T-helper 17 cell (primary cell): ENCODE measurements at places on chromosomes 6 and 20. TPM values are rescaled to one million over a fixed set of nuclear protein-coding genes. Genes with fewer than 3 reads are reported as not detected.

The IL20RA gene
- not detected for total RNA-seq

The RGS17 gene
- total RNA-seq, result not detected

The KCNQ2 gene
- not detected for total RNA-seq

The RRBP1 gene
- 37.8 TPM for total RNA-seq

The DNAH8 gene
- total RNA-seq, result 0.05 TPM

The FAM209A gene
- 3.8 TPM for total RNA-seq

The FOXA2 gene
- not detected for total RNA-seq

The NNAT gene
- not detected for total RNA-seq

The BTN1A1 gene
- total RNA-seq, result not detected

DNA sequence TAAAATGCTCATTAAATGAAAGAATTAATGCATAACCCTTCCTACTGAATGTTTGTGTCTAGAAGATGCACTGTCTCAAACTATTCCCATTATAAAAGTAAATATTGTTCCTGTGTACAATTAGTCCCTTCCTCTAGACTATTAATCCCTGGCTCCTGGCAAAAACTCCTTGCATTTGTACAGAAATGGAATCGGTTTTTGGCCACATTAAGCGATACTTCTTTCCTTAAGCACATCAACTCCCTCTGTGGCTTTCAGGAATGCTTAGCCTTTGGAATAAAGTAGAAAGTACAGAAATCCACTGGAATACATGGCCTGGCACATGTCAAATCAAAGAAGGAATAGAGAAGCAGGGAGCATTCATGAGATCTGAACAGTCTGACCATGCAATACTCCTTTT is 179.8 kb downstream of the GMPR start:
- no peaks in the 10 kb centered on the region for H3K27me3 ChIP-seq
- DNase-seq, result no peak
- H3K27ac ChIP-seq, result no peak overlapping the region
- H3K36me3 ChIP-seq, result no peaks in the 10 kb centered on the region
- peaks cover 61% of the 10 kb centered on the region for H3K4me1 ChIP-seq

DNA sequence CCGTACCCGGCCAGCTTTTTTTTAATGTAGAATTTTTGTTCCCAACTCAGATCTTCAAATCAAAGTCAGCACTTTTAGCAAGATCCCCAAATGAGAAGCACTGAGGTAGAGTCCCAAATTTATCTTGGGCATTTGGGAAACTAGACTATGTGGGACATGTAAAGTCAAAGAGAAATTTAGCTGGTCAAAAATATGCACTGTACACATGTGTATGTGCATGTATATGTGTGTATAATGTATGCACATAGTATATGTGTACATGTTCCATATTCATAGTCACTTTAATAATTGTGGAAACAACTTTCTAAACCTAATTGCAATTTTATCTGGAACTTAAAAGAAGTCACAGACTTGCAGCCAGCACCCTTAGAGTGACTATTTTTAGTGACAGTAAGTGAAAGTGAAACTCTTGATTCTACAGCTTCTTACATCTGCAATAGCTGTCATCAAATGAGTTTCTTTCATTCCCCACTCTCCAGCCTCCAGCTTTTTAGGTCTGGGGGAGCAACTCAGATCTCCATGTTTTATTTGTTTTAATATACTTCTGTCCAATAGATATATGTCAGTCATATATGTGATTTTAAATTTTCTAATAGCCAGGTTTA is 53.6 kb downstream of the CDC40 start:
- H3K27me3 ChIP-seq, result no peaks in the 10 kb centered on the region
- no peak for DNase-seq
- H3K4me1 ChIP-seq, result peaks cover 3% of the 10 kb centered on the region

DNA sequence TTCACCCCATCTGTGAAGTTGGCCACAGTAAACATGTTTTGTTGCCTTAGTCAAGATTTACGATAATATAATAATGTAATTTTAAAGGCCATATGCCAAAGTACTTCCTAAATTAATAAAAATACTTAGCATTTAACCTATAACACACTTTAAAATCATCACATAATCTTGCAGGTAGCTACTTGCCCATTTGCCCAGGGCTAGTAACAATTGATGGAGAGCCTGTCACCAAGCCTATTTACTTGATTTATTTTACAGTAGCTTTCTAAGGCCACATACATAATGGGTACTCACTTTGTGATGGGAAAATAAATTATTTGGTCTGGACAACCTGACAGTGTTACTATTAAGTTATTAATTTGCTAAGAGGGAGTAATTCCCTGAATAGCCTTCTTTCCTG is 14.5 kb downstream of the BTBD9 start:
- H3K36me3 ChIP-seq, result no peaks in the 10 kb centered on the region
- H3K27ac ChIP-seq, result no peak overlapping the region
- no peak for DNase-seq
- H3K4me3 ChIP-seq, result no peak overlapping the region

DNA sequence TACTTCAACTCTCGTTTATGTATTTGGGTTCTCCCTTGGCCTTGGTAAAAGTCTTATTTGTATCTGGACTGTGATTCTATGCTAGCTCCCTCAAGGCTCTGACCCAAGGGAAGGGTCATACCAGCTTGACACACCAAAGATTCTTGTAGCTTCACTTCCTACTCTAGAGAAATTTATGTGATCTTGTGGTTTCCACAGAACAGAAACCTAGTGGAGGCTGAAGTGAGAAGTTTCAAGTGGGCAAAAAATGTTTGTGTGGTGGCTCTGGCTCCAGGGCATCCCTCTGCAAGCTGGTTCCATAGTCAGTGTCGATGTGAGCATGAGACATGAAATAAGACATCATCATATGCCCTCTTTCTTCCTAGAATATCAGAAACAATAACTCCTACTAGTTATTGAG is 48.1 kb upstream of the TNFRSF21 start:
- no peak overlapping the region for H3K27ac ChIP-seq
- DNase-seq, result no peak
- no peaks in the 10 kb centered on the region for H3K36me3 ChIP-seq
- no peak overlapping the region for H3K4me3 ChIP-seq
- H3K27me3 ChIP-seq, result peaks cover 47% of the 10 kb centered on the region
- no peaks in the 10 kb centered on the region for H3K4me1 ChIP-seq

- H3K36me3 ChIP-seq, result no peaks in the 10 kb centered on the region
- DNase-seq, result no peak
- peaks cover 20% of the 10 kb centered on the region for H3K27me3 ChIP-seq
- H3K4me3 ChIP-seq, result no peak overlapping the region
- peaks cover 2% of the 10 kb centered on the region for H3K4me1 ChIP-seq
- H3K27ac ChIP-seq, result no peak overlapping the region
These were observed 84.7 kb downstream of the HAO1 start for GRCh38 chr20:7855545-7855944.

DNA sequence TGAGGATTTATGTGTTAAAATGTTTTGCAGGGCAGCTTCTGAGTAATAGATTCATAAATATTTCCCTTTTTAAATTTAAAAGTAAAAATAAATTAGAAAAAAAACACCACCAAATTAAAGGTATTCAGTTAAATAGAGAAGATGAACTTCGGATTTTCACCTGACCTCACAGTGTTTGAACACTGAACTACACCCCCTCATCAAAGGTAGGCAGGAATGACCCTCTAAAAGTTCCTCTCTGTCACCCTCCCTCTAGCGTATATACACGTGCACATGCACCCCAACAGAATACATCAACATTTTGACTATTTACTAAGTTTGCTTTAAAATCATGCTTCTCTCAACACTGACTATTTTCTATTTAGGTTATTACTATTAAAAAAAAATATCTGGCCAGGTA is 528.3 kb downstream of the QKI start:
- no peaks in the 10 kb centered on the region for H3K36me3 ChIP-seq
- no peak overlapping the region for H3K4me3 ChIP-seq
- H3K4me1 ChIP-seq, result peaks cover 7% of the 10 kb centered on the region
- no peak overlapping the region for H3K27ac ChIP-seq
- H3K27me3 ChIP-seq, result peaks cover 68% of the 10 kb centered on the region

GRCh38 chr6:24105191-24105590 is 20.8 kb upstream of the NRSN1 start:
- no peak overlapping the region for H3K4me3 ChIP-seq
- H3K27ac ChIP-seq, result no peak overlapping the region
- no peaks in the 10 kb centered on the region for H3K36me3 ChIP-seq
- no peak for DNase-seq

GRCh38 chr6:52635049-52635577 is 35.8 kb upstream of the TMEM14A start:
- H3K4me3 ChIP-seq, result no peak overlapping the region
- H3K4me1 ChIP-seq, result peaks cover 10% of the 10 kb centered on the region
- DNase-seq, result no peak
- H3K27me3 ChIP-seq, result peaks cover 27% of the 10 kb centered on the region
- H3K27ac ChIP-seq, result no peak overlapping the region
- H3K36me3 ChIP-seq, result no peaks in the 10 kb centered on the region

DNA sequence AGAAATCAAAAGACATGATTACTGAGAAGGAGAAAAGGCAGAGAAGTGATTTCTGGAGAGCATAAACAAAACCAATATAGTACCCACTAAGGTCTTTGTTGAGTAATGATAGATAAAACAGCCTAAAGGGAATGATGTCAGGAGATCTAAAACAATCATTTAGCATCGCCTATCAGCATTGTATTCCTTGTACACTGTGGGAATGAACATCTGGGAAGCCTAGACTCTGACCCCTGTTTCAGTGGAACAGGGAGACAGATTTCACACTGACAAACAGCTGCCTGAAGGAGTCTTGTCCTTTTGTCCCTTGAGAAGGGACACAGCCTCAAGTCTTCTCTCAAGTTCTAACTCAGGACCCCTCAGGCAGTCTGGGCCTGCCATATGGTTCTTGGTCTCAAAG is 1.7 kb downstream of the ASIP start:
- peaks cover 8% of the 10 kb centered on the region for H3K4me1 ChIP-seq
- no peak for DNase-seq
- no peak overlapping the region for H3K4me3 ChIP-seq
- no peak overlapping the region for H3K27ac ChIP-seq
- H3K36me3 ChIP-seq, result peaks cover 5% of the 10 kb centered on the region
- peaks cover 25% of the 10 kb centered on the region for H3K27me3 ChIP-seq

DNA sequence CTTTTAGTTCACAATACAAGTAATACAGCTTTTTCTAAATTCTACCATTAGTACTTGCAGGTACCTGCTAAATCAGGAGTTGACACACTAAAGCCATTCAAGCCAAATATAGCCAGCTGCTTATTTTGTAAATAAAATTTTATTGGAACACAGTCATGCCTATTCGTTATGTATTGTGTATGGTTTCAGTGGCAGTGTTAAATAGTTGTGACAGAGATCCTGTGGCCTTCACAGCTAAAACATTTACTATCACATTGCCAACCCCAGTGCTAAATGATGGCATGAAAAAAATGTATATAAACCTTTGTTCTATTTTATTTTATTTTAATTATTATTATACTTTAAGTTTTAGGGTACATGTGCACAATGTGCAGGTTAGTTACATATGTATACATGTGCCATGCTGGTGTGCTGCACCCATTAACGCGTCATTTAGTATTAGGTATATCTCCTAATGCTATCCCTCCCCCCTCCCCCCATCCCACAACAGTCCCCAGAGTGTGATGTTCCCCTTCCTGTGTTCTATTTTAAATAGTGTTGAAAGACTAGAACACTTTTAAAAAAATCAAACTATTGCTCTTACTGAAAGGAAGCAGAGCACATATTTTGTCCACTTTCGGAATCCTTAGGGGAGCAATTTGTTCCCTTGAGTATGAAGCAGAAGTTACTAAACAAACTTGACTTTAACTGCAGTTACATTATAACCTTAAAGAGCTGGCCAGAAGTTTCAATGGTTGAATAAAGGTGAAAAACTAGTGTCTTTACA is 115.7 kb downstream of the PRIM2 start:
- H3K4me1 ChIP-seq, result peaks cover 10% of the 10 kb centered on the region
- H3K4me3 ChIP-seq, result no peak overlapping the region
- H3K27ac ChIP-seq, result no peak overlapping the region
- H3K36me3 ChIP-seq, result peaks cover 3% of the 10 kb centered on the region
- DNase-seq, result no peak

DNA sequence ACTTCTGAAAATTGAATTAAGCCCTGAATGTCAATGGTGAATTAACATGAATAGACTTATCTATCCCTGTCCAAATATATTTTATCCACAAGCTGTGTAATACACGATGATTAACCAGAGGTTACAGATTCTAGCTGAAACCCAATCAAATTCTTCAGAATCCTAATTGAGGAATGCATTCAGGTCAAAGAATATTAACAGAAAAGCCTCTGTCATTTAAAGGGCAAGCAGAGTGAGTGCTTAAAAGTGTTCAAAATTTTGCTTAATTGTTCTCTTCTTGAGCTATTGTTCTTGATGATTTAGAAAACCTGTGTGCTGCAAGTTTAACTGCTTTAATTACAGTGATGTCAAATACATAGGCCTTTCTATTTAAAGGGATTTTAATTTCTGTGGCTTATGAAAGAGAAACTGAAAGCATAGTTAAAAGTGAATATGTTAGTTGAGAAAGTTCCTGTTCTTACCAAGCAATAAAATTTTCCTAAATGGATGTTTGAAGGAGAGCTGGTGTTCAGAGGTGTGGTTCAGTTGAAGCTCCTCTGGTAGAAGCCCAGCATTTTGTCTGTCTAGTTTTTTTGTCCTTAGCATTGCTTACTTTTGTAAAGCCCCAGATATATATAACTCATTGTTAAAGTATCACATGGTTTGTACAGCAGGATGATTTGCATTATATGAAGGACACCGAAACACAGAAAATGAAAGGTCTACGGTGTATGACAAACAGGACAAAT is 466.3 kb upstream of the PLCB4 start:
- peaks cover 9% of the 10 kb centered on the region for H3K4me1 ChIP-seq
- no peak for DNase-seq
- no peaks in the 10 kb centered on the region for H3K27me3 ChIP-seq

- peaks cover 5% of the 10 kb centered on the region for H3K27me3 ChIP-seq
- DNase-seq, result no peak
- H3K36me3 ChIP-seq, result no peaks in the 10 kb centered on the region
- no peak overlapping the region for H3K4me3 ChIP-seq
- H3K27ac ChIP-seq, result no peak overlapping the region
- H3K4me1 ChIP-seq, result peaks cover 2% of the 10 kb centered on the region
These were observed 5.9 kb downstream of the HSPA12B start for GRCh38 chr20:3738111-3739053.

GRCh38 chr6:81838031-81838430 is 85.5 kb upstream of the TENT5A start:
- H3K27me3 ChIP-seq, result no peaks in the 10 kb centered on the region
- no peaks in the 10 kb centered on the region for H3K4me1 ChIP-seq
- H3K27ac ChIP-seq, result no peak overlapping the region
- no peaks in the 10 kb centered on the region for H3K36me3 ChIP-seq
- H3K4me3 ChIP-seq, result no peak overlapping the region
- no peak for DNase-seq

DNA sequence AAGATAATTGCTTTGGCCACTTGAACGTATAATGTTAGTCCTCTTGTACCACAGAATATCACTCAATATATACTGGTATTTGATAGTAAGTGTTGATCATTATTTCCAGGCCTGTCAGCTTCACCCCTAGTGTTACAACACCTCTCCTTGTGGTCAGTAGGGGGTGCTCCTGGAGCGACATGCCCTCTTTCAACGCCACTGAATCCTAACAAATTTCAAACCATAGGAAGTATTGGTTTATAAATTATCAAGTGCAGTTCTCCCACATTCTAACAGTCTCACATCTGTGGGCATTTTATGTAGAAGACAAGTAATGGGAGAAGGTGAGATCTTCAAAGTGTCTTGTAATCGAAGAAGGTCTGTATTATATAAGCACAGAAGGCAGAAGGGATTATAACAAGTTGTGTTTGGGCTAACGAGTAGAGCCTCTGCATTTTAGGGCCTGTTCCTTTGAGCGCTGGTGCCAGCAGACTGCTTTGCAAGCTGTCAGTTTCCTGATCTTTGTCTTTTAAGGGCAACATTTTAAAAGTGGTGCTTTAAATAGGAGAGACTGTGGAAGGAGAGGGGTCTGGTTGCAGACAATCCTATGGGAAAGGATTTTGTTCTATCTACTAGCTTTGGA is 57.1 kb upstream of the CEP162 start:
- H3K36me3 ChIP-seq, result peaks cover 2% of the 10 kb centered on the region
- DNase-seq, result no peak
- H3K27ac ChIP-seq, result no peak overlapping the region
- peaks cover 25% of the 10 kb centered on the region for H3K27me3 ChIP-seq
- H3K4me3 ChIP-seq, result no peak overlapping the region
- no peaks in the 10 kb centered on the region for H3K4me1 ChIP-seq
